ENCODE measurements at places on chromosomes 1 and 21. TPM values are rescaled to one million over a fixed set of nuclear protein-coding genes. Genes with fewer than 3 reads are reported as not detected.

GRCh38 chr1:112713466-112714312, 1.4 kb downstream of the PPM1J start:
- no peak for DNase-seq

CLEC20A gene
- total RNA-seq = not detected

HTR6 gene
- not detected for total RNA-seq

ZNF644 gene
- 77.3 TPM for total RNA-seq

OR6K6 gene
- total RNA-seq = not detected

KCNN3 gene
- not detected for total RNA-seq

- no peak for DNase-seq
Measured at GRCh38 chr1:226749467-226749866, 10.4 kb upstream of the ITPKB start.

Measured in mammary epithelial cell (primary cell).